Activated CD8-positive, alpha-beta memory T cell treated with anti-CD3 and anti-CD28 coated beads for 4 hours (primary cell): ENCODE measurements at places on chromosomes 16 and 17.

- no peak for DNase-seq
These were observed 5.5 kb downstream of the TRAF7 start for GRCh38 chr16:2160915-2161551.

- DNase-seq, result no peak
These were observed at the start of gene CTF1 for GRCh38 chr16:30896261-30896888. Gene CTF1, plus strand, starts transcription at chr16:30896614. Its CDS starts 30 bp downstream, at chr16:30896644.

GRCh38 chr16:22890976-22891375, 77.0 kb downstream of the HS3ST2 start:
- DNase-seq, result no peak

DNA sequence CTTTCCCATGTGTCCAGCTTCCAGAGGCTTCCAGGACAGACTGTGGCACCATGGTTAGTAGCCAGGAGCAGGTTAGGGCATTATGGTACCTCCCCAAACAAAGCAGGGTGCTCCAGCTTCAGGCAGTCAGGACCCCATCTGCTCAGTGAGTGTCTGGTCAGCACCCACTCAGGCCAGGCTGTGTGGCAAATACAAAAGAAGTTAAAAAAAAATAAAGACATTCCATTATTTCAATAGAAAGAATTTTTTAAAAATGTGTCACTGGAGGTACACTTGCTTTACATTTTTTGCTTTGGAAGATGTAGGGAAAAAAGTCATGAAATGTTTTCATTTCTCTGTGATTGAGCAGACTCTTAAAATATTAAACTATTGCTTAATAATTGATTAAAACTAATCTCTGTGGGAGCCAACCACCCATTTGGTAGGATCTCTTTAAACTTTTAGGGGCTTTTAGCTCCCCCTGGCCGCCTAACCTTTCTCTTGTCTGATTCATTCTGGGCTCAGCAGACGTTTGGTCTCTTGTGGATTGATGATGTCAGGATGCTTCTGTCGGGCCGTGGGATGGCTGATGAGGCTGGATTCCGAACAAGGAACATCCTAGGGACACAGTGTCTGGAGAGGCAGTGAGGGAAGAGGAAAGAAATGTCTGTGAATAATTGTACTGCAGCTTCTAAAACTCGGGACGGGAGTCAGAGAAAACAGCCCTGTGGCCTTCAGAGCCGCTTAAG, 28.4 kb upstream of the NPTX1 start:
- DNase-seq, result no peak

GRCh38 chr17:78381601-78382232, 3.3 kb downstream of the PGS1 start:
- no peak for DNase-seq

DNA sequence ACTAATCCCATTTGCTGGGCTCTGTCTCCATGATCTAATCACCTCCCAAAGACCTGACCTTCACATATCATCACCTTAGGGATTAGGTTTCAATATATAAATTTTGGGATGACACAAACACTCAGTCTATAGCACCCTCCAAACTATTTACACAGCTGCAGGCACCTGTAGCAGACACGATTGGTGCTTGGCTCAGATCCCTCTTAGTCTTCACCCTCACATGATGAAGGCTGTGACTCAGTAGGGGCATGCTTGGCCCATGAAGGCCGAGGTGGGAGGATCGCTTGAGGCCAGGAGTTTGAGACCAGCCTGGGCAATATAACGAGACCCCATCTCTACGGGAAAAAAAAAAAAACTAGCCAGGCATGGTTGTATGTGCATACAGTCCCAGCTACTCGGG, 73.5 kb downstream of the HS3ST2 start:
- no peak for DNase-seq

GRCh38 chr17:17142556-17142955, 63.6 kb downstream of the PLD6 start:
- DNase-seq, result no peak

- DNase-seq, result no peak
These were observed 911.6 kb downstream of the KCNJ2 start for GRCh38 chr17:71080937-71081336.

DNA sequence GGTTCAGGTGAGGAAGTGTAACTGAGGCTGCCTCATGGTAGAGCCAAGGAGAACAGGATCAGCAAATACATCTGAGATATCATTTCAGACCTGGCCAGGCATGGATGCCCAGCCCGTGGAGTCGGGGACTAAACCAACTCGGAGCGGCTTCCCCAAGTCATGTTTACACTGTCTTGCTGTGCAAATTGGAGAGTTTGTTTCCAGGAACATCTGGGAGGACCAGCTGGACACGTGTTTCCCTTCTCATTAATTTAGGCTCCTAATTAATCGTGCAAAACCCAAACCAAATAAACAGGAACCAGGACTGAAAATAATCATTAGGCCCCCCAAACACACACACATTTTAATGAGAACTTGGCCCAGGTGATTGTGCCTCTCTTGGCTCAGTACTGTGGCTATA, 70.9 kb upstream of the SALL1 start:
- DNase-seq, result no peak
